Amniotic stem cell (primary cell): ENCODE measurements at places on chromosomes 7 and 10.

GRCh38 chr7:87473986-87474385, 1.5 kb downstream of the ABCB4 start:
- DNase-seq, result no peak

GRCh38 chr7:94698275-94698674, 42.3 kb upstream of the SGCE start:
- DNase-seq, result peak; percentile 9

- no peak for DNase-seq
Measured at GRCh38 chr7:12921751-12922345, 234.4 kb downstream of the ARL4A start.

- DNase-seq, result no peak
Measured at GRCh38 chr10:25631471-25631870, 302.6 kb upstream of the MYO3A start.

GRCh38 chr10:104301907-104302690, 33.1 kb downstream of the GSTO2 start:
- DNase-seq, result no peak
